ENCODE measurements at places on chromosomes 5 and 9.

- DNase-seq: no peak
Measured at GRCh38 chr5:11672385-11673085, 231.7 kb downstream of the CTNND2 start.

DNA sequence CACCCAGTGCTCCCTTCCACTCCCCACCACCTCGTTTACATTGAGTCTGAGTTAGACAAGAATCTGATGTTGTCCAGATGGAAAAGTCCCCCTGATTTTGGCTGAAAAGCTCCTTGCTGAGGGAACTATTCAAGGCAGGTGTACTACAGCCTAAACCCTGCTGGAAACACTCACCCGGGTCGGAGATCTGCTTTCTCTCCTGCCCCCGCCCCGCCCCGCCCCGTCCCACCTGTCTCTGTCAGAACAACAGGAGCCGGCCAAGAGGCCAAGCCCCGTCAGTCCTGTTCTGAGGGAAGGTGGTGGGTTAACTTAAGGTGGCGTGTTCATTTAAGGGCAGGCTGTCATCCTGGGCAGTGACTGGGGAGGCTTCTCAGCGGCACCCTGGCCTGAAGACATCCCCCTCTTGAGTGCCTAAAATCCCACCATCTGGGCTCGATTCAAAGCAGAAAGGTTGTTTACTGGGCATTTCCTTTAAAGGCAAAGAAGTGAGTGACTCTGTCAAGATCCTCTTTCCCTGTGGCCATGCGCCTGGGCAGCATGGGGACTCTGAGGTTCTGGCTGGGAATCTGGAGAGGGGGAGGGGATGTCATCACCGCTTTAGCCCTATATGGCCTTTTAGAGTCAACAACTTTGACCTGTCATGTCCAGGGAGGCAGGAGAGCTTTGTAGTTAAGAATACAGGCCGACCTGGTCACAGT lies 71.1 kb upstream of the NEURL1B start:
- no peak for DNase-seq

GRCh38 chr5:147208134-147208533 lies 26.7 kb upstream of the STK32A start:
- DNase-seq: no peak

GRCh38 chr5:157734436-157734835 lies 3.2 kb downstream of the THG1L start:
- DNase-seq: no peak

GRCh38 chr9:96719521-96719920 lies 58.4 kb downstream of the ZNF510 start:
- no peak for DNase-seq

GRCh38 chr5:53994148-53994547 lies 316.2 kb downstream of the ARL15 start:
- no peak for DNase-seq

- peak; percentile 68 for DNase-seq
Measured at GRCh38 chr9:126499005-126499910, 114.5 kb upstream of the LMX1B start.

- DNase-seq: no peak
Measured at GRCh38 chr5:58207076-58207475, 252.8 kb downstream of the PLK2 start.

DNA sequence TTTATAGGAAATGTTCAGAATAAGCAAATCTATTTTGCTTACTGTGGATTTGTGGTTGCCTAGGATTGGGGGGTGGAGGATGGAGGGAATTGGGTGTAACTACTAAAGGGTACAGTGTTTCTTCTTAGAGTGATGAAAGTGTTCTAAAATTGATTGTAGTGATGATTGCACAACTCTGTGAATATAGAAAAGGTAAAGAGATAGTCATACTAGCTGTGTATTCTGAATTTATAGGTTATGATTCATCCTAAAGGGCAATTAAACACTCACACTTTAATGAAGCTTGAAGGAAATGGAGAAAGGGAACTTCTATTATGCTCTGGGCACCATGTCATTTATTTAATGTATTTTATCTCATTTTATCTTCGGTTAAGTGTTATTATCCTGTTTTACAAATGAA lies 9.9 kb downstream of the TXNDC8 start:
- DNase-seq: no peak

DNA sequence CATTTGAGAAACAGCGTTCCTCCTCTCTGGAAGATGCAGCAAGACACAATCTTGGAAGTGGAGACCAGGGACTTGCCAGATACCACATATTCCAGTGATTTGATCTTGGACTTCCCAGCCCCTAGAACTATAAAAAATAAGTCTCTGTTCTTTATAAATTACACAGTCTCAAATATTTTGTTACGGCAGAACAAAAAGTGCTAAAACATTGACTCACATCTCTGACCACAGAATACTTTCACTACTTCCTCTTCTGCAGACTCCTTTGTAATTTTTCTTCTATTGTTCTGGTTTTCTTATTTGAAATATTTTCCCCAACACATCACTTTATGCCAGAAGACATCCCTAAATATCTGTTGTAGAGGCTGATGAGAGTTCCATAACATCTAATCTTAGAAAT lies 706.1 kb upstream of the CDH18 start:
- no peak for DNase-seq

GRCh38 chr5:134509308-134510040 lies 16.0 kb upstream of the JADE2 start:
- no peak for DNase-seq

GRCh38 chr5:150465927-150466326 lies 16.4 kb upstream of the RPS14 start:
- no peak for DNase-seq
